ENCODE measurements at places on chromosomes 1 and 21.

DNA sequence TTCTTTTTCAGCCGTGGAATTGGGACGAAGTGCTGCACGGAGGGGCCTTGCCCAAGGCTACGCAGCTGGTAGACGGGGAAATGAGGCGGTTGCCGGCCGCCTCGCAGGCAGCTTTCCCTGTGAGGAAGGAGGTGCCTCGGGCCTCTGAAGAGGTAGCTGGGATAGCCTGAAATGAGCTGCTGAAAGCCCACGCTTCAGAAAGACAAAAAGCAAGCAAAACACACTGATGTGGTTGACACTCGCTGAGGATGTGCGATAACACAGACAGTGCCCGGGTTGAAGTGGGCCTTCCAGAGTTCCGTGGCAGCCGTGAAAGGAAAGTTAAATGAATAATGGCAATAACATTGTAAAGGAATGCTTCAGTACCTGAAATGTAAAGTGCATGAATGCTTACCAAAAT is 47.2 kb downstream of the S1PR1 start:
- no peak for DNase-seq

DNA sequence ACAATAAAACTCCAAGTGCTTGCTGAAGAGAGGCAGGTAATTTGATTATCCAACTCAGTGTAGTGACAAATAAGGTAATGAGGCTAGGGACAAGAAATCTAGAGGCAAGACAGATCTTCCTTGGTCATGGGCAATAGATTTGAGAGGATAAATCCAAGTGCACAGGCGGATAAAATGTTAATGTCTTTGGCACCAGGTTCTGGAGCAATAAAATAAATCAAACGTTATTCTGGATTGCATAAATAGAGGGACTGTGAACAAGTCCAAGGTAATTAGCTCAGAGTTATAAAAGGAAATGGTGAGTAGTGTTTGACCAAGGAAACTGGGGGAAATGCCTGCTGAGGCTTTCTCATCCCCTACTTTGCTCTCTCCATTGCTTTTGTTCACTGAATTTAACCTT is 329.3 kb upstream of the PROX1 start:
- DNase-seq, result no peak

- no peak for DNase-seq
These were observed 7.0 kb downstream of the EXTL1 start for GRCh38 chr1:26028490-26028980.

GRCh38 chr1:29639741-29640427 is 403.6 kb downstream of the PTPRU start:
- DNase-seq, result peak; percentile 59

- DNase-seq, result no peak
These were observed 6.1 kb upstream of the MYCL start for GRCh38 chr1:39907528-39908453.

DNA sequence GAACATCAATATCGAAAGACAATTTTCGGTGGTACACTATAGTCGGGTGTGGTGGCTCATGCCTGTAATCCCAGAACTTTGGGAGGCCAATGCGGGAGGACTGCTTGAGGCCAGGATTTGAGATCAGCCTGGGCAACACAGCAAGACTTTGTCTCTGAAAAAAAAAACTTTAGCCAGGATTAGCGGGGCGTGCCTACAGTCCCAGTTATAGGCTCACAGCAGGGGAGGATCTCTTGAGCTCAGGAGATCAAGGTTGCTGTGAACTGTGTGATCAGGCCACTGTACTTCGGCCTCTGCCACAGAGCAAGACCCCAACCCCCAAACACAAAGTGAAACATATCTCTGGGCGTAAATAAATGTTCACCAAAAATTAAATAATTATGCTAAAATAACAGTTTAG is 1.6 kb downstream of the TADA1 start:
- no peak for DNase-seq

Measured in GM03348 (cell line).